ENCODE measurements at places on chromosomes 6 and 20. TPM values are rescaled to one million over a fixed set of nuclear protein-coding genes. Genes with fewer than 3 reads are reported as not detected.

The SLC16A10 gene
- 4.2 TPM for total RNA-seq

The TMEM74B gene
- total RNA-seq: 1.9 TPM

The PRRT1 gene
- total RNA-seq: 0.35 TPM

The PPP1R14C gene
- total RNA-seq: 0.21 TPM

The ME1 gene
- not detected for total RNA-seq

The STXBP5 gene
- 28.6 TPM for total RNA-seq

The SLC35B3 gene
- 7.1 TPM for total RNA-seq

The CTAGE9 gene
- total RNA-seq: not detected

The AGER gene
- total RNA-seq: 20.7 TPM

The FBXO9 gene
- 65.2 TPM for total RNA-seq

Measured in activated CD4-positive, alpha-beta T cell treated with anti-CD3 and anti-CD28 coated beads, Interleukin-2, amount 10 ng/mL, durations not matched to agents 24 days and 14 days (primary cell).